NCI-H345 (cell line): ENCODE measurements at places on chromosomes 6 and 20.
A peak's percentile ranks its signal among the peaks of the same experiment; 100 is the strongest.

- no peak for DNase-seq
These were observed at the start of gene FRMD1 for GRCh38 chr6:168078943-168079405. FRMD1 (minus strand) TSS chr6:168079212; CDS start chr6:168079094, 118 bp downstream.

DNA sequence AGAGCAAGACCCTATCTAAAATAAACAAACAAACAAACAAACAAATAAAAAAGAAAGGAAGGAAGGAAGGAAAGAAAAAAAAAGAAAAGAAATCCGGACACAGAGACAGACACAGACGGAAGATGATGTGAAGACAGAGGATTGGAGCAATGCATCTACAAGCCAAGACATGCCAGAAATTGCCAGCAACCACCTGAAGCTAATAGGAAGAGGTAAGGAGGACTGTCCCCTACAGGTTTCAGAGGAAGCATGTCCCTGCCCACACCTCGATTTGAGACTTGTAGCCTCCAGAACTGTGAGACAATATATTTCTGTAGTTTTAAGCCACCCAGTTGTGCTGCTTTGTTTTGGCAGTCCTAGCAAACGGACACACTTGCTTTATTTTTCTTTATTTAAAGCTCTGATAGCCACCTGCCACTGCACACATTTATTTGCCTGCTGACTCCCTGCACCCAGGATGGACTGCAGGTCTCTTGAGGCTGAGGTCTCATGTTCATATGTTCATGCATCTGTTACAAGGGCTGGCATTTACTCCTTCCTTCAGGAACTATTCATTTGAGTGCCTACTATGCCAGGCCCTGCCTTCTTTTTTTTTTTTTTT, 20.7 kb upstream of the ZMYND8 start:
- DNase-seq: no peak

DNA sequence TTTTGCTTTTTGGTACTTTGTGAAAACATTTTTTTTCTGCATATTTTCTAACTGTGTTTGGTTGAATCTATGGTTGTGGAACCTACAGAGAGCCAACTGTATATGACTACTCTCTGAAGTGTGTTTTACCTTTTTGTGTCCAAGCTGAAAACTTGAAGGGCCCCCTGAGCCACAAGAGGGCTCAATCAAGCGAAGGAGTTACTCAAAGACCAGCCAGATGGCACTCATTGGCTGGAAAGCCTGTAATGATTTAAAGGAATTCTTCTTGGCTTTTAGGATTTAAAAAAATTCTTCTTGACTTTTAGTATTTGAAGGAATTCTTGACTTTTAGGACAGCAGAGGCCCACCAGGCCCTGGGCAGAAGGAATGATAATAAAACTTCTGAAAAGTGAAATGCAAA, 27.0 kb upstream of the ECI2 start:
- no peak for DNase-seq

DNA sequence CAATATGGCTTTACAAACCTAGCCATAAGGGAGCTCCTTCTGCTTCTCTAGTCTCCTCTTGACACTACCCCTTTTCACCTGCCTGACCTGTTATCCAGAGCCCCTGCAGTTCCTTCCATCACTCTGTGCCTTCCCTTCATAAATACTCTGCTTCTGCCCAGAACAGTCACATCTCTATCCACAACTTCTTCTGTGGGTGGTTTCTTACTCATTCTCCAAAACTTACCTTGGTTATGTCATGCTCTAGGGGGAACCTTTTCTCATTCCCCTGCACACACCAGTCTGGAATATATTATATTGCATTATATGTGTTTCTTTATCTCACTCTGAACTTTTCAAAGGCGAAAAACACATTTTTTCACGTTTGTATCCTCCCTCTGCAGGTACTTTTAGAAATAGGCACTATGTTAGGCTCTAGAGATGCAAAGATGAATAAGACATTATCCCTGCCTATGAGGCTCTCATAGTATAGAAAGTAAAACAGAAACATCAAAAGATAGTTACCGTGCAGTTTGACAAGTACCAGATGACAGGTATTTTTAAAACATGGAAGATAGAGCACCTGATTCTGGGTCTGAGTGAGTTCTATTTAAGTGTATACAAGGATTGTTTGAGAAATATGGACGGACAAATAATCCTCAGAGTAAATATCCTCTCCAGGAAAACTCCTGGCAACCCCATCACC, 51.5 kb downstream of the AIG1 start:
- no peak for DNase-seq

DNA sequence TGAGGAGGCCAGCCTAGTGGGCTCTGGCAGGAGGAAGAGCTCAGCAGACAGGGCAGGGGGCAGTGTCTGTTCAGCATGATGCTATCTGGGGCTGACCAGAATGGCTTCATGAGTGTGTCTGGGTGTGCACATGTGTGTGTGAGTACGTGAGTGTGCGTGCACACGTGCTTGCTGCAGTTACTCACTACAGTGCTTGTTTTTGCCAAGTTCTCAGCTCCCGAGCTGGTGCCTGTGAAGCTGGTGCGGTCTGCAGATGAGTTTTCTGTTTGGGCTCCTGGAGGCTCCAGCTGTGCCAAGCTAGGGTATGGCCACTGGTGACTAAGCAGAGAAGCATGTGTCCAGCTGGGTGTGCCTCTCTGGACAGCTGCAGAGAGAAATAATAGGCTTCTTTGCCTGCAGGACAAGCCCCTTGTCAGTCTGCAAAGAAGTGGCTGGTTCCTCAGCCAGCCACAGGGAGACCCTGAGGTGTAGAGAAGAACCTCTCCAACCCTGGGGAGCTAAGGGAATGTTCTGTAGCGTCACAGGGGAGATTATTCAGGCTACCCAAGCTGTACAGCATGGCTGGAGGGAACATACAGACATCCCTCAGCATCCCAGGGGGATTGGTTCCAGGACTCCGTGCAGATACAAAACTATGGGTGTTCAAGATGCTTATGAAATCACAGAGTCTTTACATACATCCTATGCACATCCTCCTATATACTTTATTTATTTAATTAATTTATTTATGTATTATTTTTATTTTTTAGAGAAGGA, 40.2 kb upstream of the FAM50B start:
- DNase-seq: no peak

DNA sequence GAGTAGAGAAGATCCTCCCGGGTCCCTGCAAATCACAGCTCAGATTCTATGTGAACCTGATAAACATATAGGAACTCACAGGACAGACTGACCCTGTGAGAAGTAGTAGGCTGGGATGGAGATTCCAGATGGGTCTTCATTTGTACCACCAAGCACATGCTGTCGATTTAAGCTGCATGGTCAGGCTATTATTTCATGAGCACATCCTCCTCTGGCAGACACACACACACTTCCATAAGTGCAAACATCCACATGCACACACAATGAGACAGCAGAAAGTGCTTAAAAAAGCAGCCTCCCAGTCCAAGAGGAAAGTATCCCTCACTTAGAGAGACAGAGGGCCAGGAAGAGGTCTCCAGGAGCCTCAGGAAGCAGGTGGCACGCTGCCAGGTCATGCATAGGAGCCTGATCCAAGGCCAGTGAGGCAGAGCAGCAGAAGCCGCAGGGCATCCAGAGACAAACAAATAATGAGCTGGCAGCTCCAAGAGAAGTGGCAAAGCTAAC, 131.8 kb downstream of the UNC5CL start:
- DNase-seq: peak; percentile 96

DNA sequence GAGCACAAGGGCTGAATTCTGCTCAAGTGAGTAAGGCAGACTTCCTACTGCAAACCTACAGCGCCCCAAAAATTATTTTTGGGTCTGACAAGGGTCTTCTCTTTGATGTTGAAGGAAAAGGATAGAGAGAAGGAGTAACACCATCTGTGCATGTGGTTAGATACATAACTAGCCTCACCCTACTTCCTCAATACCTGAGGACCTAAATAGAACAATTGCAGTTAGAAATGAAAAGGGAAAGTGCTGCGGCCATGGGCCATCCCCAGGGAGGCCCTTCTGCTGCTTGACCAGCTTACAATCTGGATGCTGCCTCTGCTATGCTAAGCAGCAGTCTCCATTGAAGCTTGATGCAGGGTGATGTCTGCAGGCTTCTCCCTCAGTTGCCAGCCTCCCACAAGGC, 63.2 kb upstream of the ARMH2 start:
- DNase-seq: no peak

GRCh38 chr6:18207438-18207837, 52.2 kb downstream of the KDM1B start:
- DNase-seq: peak; percentile 35
